ENCODE measurements at places on chromosomes 13 and 19.

DNA sequence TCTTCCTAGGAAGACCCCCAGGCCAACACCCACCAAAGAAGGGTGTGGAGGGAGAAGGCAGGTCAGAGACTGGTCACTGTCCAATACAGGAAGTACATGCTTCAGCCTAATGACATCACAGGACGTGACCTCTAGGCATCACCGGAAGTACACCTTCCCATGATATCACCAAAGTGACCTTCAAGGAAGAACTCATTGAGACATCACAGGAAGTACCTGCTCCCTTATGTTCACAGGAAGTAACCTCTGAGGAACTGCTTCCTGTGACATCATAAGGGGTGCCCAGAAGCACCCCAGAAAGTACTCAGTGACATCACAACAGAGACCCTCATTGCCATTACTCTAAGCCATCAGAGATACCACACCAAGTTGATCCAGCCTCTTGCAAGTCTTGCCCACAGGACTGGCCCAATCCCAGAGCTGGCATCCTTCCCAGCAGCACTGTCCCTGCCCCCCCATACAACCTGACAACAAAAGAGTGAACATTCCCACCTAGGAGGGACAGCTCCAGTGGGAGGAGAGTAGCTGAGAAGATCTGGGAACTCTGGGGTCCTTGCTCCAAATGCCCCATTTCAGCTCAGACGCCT lies 24.2 kb upstream of the NANOS2 start:
- no peak for DNase-seq

DNA sequence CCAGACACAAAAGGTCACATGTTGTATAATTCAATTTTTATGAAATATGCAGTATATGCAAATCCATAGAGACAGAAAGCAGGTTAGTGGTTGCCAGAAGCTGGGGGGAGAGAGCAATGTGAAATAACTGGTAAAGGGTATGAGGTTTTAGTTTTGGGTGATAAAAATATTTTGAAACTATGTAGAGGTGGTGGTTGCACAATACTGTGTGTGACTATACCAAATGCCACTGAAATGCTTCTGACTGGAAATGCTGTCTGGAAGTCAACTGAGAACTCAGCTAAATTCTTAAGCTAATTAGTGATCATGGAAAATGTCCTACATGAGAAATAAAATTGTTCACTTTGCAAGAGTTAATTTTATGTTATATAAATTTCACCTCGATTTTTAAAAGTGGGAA lies 65.3 kb upstream of the RXFP2 start:
- no peak for DNase-seq

DNA sequence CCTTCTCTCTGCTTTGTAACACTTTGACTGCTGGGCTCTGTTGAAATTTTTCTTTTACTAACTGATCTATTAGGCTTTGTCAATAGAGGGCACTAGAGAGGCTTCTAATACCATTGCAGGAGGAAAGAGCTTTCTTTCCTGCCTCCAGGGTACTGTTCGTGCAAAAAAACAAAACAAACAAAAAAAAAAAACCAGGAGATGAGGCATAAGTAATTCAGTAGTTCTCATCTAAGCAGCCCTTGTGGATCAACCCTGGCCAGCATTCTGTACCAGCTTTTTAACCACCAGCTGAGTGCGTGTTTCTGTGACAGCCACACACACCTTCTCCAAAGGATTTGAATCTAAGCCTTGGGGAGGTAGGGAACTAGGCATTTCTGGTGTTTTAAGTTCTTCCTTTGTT lies 1707.6 kb upstream of the SLC10A2 start:
- DNase-seq: no peak

DNA sequence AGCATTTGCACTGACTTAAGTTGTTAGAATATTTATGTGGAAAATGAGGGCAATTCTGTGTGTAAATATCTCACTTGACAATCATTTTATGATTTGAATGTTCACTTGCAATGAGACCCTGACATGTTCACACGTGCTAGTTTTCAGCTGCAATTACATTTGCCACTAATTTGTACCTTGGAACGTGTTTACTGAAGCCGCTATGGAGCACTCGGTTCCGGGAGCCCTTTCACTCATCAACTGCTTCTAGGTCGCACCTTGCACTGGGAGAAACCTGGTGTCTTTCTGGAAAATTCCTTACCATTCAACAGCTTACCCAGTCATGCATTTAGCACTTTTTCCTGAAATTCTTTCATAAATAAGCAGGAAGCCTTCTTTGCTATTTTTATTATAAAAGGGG lies 229.6 kb downstream of the ZIC5 start:
- no peak for DNase-seq

DNA sequence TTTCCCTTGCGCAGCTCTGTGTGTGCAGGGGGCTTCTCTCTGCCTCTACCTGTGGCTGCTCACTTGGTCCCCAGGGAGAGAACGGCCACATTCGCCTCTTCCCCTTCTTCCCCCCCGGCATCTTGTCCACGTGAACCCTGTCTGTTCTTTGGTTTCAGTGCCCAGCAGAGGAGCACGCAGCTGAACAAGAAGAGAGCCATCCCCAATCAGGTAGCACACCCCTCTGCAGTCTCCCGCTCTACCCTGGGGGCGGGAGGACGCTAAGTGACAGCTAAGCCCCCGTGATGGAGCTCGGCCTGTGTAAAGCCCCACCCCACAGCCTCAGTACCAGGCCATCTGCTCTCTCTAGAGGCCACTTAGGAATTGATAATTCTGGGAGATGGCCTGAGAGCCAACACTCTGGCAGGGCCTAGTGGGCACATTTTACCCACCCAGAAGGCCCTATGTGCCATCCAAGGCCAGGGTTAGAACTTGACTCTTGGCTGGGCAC lies 30.2 kb downstream of the TMED1 start:
- DNase-seq: no peak

- no peak for DNase-seq
Observed at GRCh38 chr13:36717966-36718545, 44.2 kb downstream of the SERTM1 start.

- no peak for DNase-seq
Observed at GRCh38 chr13:52009946-52010345, 1.3 kb downstream of the ATP7B start.

DNA sequence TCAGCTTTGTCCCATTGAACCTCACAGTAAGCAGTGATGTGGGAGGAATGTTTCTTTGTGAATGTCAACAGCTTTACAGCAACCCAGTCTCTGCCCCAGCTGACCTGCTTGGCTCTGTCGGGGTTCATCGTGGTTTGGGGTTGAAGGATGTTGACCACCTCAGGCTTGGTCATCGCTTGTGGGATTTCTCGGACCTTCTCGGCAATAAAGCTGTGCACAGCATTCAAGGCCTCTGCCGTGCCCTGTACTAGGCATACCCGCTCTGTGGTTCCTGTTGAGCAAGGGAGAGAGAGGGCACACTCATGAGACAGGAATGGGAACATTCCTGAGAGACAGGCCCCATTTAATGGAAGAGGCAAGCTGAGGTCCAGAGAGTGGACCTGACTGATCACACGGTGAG lies 20.0 kb downstream of the NOVA2 start:
- DNase-seq: no peak

DNA sequence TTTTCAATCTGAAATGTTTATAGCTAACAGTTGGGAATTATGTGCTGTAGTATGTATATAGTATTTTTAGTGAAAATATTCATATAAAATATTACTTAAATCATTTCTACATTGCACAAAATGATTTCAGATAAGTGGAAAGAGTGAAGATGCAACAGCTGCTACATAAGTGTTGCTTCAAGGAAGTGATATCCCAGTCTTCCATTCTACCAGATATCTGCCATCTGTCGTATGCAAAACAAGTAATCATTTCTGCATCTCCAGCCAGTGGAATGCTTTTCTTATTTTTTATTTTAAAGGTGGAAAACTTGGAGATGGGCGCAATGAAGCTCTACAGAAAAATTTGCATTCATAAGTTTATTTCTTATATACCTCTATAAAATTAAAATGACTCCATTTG lies 152.5 kb upstream of the MAB21L1 start:
- no peak for DNase-seq

DNA sequence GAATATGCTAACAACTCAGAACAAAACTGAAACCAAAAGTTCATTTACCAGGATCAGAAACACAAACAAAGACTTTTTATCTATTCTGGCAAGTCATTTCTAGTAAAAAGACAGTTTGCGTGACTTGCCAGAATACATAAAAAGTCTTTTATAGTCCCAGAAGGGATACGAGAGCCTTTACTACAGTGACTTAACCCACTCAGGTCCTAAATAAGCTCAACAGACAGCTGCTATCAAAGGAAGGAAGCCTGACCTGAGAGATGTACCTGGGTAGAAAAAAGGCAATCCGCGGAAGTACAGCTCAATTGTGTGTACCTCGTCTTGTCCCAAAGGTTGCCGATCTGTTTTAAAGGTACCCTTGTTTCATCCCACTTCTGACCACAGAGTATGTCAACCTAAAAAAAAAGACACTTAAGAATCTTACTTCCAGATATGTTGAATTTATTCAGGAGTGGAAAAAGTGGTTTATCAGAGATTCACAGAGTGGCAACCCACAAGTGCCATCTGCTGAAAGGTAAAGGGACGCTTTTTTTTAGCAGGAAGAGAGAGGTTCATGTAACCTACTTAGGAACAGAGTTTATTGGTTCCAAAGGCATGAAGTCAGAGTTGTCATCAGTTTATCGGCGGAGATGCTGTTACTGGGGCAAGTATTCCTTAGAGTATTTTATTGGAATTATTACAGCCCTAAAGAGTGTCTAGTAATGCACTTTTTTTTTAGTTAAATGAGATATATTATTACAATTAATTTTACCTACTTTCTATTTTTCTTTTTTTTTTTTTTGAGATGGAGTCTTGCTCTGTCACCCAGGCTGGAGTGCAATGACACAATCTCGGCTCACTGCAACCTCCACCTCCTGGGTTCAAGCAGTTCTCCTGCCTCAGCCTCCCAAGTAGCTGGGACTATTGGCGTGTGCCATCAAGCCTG lies 69.7 kb upstream of the C1QTNF9B start:
- peak; percentile 48 for DNase-seq

- no peak for DNase-seq
Observed at GRCh38 chr19:40601134-40601974, at the start of gene LTBP4. TSS of gene LTBP4 (plus strand) at chr19:40601369. CDS start at chr19:40601388, 19 bp downstream.

- no peak for DNase-seq
Observed at GRCh38 chr13:107373551-107373950, 805.6 kb upstream of the ARGLU1 start.

DNA sequence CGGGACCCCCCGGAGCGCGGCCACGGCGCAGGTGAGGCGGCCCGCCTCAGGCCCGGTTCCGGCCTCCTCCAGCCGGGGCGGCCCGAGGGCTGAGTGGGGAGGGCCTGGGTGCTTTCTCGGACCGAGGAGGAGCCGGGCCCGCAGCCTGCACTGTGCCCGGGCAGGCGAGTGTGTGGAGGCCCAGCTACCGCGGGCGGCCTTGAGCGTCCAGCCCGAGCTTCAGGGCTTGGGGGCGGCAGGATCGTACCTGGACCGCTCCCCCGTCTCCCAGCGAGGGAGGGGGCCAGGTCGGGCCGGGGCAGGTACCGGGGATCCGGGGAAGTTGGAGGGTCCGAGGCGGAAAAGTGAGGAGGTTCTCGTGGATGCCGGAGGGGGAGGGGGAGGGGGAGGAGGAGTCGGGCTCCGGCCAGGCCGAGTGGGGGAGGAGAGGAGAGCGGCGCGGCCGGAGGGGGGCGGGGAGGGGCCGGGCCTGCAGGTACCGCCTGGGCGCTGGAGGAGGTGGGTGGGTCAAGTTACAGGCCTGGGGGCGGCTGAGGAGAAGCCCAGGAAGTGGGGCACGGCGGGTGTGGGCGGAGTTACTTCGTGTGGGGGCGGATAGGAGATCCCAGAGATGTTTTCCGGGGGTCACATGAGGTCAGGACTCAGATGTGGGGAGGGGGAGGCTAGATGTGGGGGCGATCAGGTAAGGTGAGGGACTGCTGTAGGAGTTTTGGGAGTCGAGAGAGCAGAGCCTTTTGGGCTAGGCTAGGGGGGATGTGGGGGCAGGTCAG lies 545 bp downstream of the NACC1 start:
- DNase-seq: peak; percentile 76

- DNase-seq: no peak
Observed at GRCh38 chr13:93326234-93326811, 99.7 kb downstream of the GPC6 start.

GRCh38 chr19:4579389-4579788 lies 19.9 kb upstream of the SEMA6B start:
- DNase-seq: no peak

DNA sequence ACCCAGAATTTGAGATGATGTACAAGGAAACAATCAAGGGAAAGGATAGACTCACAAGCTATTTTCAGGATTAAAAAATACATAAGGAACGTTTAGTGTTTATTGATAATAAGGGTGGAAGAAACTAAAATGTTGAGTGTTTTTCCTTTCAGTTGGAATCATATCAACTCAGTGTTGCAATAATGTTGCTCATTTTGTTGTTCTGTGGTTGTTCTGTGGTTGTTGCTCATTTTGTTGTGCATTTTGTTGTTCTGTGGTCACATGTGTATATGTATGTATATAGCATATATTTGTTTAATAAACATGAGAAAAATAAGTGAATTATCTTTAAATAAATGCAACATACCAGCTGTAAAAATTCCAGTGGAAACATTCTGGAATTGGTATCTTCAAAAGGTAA lies 262.4 kb upstream of the SPRY2 start:
- DNase-seq: no peak

DNA sequence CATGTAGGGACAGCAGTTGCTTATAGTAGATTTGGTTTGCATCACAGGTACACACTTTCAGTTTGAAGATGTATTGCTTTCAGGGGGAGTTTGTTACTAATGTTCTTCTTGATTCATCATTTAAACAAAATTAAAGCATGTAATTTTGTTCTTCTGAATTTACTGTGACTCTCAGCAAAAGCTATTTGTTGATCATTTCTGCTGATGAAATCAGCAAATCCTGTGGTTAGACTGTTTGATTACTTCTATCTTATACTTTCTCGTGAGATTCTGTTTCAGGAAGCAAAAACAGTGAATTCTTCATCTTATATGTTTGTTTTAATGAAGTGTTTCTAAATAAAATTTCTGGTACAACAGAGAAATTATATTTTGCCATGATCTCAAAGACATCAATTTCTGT lies 497.6 kb downstream of the GPC6 start:
- no peak for DNase-seq

- DNase-seq: no peak
Observed at GRCh38 chr19:33862981-33863380, 66.3 kb downstream of the KCTD15 start.

- no peak for DNase-seq
Observed at GRCh38 chr13:44759384-44760360, 183.5 kb upstream of the TSC22D1 start.

GRCh38 chr13:86085890-86086289 lies 286.7 kb upstream of the SLITRK6 start:
- DNase-seq: no peak

DNA sequence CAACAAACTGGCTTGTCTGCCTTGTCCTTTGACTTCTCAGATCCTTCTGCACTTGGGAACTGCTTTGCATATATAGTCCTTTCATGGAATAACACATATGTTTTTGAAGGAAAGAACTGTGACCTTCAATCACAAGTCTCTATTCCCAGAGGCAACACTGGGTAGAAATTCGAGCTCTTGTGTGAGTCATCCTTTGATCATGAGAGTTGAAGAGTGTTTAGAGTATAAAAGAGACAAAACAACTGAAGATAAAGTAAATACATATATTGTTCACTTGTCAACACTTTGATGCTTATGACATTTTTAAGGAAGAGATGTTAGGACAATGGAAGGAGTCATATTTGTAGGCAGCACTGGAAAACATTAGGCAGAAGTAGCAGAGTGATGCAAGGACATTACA lies 5.2 kb upstream of the OR7A5 start:
- DNase-seq: no peak

Measured in GM10248 (cell line).